Muscle of back (tissue), 13 donors: ENCODE measurements at places on chromosomes 3 and 15.
A peak's percentile ranks its signal among the peaks of the same experiment; 100 is the strongest.

GRCh38 chr15:75884041-75884440 lies 19.6 kb upstream of the FBXO22 start:
- DNase-seq: no peak

DNA sequence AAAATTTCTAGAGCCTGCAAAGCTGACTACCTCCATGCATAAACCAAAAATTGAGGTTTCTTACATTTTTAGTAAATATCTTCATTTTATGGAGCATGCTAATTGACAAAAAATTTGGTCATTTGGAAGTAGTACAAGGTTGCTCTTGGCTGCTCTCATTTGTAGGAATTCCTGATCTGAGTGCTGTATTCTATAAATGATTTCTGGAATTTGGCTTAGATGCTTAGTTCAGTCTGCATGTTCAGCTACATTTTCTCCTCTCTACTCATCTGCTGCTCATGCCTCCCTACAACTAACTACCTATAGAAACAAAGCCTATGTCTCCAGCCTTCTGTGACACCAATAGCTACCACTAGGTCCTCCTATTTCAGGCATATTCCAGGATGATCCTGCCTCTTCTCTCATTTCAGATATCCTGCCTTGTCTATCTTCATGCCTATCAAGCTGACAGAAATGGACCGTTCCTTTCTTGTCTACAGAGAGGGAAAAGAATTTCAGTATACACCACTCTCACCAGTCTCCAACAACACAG lies 901.1 kb downstream of the TBL1XR1 start:
- no peak for DNase-seq

GRCh38 chr3:168989396-168989795 lies 674.1 kb downstream of the MECOM start:
- DNase-seq: no peak

- peak; percentile 80 for DNase-seq
These were observed 80.6 kb downstream of the PGPEP1L start for GRCh38 chr15:98927022-98927421.
